ENCODE measurements at places on chromosomes 6 and 20.

- peak; percentile 23 for DNase-seq
Measured at GRCh38 chr6:157145656-157146285, 177.5 kb downstream of the TMEM242 start.

DNA sequence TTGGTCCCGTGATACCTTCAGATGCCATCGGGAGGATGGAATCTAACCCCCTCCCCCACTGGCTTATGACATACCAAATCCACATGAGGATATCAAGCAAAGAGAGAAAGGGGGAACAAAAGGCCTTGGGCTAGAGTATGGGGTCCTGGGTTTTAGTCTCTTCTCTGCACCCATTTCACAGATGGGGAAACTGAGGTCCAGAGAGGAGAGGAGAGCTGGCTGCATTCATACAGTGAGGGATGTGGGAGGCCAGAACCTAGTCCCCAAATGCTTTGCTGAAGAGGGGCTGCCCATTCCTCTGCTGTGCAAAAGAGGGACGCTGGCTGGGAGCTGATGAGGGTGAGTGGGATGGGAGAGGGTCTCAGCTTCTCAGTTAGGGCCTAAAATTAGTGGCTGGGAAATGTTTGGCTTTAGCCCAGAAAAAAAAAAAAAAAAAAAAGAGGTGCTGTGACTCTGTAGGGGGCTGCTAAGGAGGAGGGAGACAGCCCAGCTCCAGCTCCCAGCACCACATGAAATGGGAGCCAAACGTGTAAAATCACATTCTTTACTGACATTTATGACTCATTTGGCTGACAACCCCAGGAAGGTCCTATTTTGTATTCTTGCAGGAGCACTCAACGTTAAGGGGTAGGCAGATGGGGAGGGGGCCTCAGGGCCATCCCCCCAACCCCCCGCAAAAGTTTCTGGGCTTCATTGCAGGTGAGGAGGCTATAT is 11.9 kb downstream of the XKR7 start:
- DNase-seq: no peak

DNA sequence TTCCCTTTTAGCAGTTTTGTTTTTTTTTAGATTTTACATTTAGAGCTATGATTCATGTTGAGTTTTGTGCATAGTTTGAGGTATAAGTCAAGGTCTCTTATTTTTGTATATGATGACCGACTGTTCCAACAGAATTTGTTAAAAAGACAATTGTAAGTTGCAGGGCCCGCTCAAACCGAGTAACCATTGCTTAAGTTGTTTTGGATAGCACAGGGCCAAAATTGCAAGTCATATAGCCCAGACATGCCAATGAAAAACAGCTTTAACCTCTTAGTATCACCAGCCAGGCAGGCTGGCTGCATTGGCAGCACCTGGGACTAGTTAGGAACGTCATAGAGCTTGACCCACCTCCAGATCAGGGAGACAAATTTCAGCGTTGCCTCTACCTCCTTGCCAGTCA is 47.3 kb downstream of the PFDN4 start:
- no peak for DNase-seq

- no peak for DNase-seq
Measured at GRCh38 chr6:81749707-81750106, 2.8 kb downstream of the TENT5A start.

DNA sequence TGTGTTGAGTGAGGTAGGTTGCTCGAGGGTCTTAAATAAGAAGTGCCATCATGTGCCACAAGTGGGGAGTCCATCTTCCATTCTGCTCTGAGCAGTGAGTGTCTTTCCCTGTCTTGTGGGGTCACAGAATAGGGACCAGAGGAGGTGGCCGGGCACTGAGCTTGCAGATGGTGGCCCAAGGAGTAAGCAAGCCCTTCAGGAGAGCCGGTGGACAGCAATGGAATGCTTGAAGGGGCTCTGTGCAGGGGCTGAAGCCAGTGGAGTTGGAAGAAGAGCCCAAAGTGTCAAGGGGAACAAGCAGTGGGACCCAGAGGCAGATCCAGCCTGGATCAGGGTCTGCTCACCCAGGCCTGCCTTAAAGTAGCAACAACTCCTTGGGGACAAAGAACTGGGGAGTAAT is 213.5 kb upstream of the SNX9 start:
- no peak for DNase-seq

DNA sequence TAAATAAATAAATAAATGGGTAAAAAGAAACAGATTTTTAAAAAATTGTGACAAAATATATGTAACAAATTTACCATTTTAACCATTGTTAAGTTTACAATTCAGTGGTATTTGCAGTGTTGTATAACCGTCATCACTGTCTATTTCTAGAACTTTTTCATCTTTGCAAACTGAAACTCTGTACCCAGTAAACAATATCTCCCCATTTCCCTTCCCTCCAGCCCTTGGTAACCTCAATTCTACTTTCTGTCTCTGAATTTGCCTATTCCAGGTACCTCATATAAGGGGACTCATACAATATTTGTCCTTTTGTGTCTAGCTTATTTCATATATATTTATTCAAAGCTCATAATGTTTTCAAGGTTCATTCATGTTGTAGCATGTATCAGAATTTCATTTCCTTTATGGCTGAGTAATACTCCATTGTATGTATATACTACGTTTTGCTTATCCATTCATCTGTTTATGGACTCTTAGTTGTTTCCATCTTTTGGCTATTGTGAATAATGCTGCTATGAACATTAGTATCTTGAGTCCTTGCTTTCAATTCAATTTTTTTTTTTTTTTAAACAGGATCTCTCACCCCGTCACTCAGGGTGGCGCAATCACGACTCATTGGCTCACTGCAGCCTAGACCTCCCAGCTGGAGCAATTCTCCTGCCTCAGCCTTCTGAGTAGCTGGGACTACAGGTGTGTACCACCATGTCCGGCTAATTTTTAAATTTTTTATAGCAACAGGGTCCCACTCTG is 8.9 kb downstream of the MANBAL start:
- no peak for DNase-seq

- peak; percentile 59 for DNase-seq
Measured at GRCh38 chr20:5835871-5836270, 85.7 kb downstream of the SHLD1 start.

GRCh38 chr6:70667256-70667710 is 400 bp upstream of the SMAP1 start:
- no peak for DNase-seq

Measured in dermis blood vessel endothelial cell (primary cell).